ENCODE measurements at places on chromosomes 1 and 21. TPM values are rescaled to one million over a fixed set of nuclear protein-coding genes. Genes with fewer than 3 reads are reported as not detected.
A peak's percentile ranks its signal among the peaks of the same experiment; 100 is the strongest.

DNA sequence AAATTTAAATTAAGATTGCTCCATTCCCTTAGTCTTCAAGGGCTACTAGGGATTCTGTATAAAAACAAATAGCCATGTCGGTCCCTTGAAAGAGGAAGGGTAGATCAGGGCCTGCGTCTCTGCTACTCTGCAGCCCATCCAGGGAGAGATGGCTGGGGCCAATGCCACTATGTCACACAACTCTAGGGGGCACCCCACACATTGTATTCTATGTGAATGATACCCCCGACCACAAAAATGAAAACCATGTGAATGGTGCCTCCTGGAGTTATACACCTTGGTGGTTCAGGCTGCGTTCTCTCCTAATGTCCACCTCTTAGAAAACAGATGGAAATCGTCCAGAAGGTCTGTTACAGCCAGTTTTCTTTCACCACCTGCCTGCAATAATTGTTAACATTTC lies 18.0 kb downstream of the PIK3C2B start:
- DNase-seq: no peak

DNA sequence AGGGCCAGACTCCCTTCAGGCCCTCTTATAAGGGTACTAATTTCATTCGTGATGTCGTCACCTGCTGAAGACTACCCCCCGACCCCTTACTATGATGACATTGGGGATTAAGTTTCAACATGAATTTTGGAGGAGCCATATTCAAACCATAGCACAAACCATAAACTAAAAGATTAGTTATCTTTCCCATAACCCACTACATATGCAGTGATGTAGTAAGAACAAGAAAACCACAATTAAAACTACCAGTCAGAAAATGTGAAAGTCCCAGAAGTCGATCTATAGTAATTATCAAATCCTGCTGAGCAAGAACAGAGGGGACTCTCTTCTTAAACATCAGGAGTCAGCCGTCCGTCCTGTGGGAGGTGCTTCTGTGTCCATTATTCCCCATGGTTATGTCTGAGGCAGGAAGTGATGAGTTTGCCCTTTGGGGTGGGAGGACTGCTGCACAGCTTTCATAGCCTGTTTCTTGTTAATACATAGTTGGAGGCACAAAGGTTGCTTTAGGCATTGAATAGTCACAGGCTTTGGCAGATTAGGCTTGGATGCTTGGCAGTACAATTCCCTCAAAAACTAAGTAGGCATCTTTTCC lies 35.9 kb upstream of the PTGFRN start:
- peak; percentile 69 for DNase-seq

- no peak for DNase-seq
Measured at GRCh38 chr1:11913291-11913690, 12.9 kb downstream of the KIAA2013 start.

DNA sequence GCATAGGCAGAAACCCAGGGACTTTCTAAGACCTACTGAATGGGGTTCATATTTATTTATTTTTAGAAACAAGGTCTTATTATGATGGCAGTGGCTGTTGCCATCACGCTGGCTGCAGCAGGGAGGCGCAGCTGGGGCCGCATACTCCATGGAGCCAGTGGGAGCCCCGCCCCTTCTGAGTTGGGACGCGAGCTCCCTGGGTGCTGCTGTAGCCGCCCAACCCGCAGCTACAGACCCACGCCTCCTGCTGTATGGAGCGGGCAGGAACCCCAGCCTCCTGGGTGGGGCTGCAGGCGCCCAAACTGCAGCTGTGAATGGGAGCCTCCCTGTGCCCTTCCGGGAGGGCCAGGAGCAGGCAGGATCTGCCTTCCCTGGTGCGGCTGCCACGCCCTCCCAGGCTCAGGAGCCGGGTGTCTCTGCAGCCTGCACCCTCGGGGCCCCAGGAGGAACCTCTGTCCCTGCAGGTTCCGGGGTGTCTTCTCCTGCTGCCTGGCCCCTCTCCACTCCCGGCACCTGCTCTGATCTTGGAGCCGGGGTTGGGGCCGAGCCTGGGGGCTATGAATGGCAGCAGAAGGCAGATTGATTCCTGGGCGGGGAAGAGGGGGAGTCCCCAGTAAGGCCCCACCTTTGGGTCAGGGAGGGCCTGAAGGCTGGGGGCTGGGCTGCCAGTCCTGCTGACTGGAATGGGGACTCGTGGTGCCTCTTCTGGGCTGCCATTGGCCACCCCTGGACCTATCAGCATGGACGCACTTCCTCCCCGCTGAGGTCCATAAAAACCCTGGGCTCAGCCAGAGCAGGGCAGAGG lies 66.5 kb upstream of the LRRN2 start:
- DNase-seq: no peak

GRCh38 chr1:14369526-14370213 lies 228.8 kb upstream of the KAZN start:
- DNase-seq: no peak

ELF3 gene
- 0.22 TPM for total RNA-seq

DNA sequence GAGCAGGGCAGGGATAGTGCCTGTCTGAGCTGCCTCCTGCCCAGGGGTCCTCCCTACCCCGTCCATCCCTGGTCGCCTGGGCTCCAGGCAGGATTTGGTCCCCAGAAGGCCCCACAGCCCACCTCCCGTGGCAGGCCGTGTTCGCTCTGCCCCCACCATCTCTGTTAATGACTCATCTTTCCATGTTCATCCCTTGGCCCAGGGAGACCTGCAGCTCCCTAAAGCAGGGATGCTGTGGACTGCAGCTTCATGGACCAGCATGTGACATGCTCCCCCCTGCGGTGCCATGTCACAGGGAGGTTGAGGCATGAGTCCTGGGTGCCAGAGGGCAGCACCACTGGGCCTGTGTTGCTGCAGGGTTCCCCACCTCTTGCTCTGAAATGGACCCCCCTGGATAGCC lies 26.8 kb downstream of the UBASH3A start:
- no peak for DNase-seq

DNA sequence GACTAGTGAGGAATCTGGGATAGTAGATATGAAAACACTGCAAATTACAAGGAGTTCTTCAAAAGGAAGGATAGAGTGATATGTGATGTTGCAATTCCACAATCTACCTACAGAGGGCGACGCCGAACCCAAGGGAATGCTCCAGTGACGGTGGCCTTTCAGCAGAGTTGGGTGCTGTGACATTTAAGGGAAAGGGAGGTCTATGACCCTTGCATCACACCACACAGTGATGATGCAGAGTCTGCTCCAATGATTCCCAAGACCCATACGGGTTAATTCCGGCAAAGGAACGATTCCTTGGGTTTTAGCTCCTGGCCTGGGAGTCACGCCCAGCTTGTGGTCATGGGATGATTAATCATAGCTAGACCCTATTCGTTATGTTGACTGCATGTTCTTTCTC lies 123.0 kb upstream of the IGSF21 start:
- DNase-seq: peak; percentile 13

DNA sequence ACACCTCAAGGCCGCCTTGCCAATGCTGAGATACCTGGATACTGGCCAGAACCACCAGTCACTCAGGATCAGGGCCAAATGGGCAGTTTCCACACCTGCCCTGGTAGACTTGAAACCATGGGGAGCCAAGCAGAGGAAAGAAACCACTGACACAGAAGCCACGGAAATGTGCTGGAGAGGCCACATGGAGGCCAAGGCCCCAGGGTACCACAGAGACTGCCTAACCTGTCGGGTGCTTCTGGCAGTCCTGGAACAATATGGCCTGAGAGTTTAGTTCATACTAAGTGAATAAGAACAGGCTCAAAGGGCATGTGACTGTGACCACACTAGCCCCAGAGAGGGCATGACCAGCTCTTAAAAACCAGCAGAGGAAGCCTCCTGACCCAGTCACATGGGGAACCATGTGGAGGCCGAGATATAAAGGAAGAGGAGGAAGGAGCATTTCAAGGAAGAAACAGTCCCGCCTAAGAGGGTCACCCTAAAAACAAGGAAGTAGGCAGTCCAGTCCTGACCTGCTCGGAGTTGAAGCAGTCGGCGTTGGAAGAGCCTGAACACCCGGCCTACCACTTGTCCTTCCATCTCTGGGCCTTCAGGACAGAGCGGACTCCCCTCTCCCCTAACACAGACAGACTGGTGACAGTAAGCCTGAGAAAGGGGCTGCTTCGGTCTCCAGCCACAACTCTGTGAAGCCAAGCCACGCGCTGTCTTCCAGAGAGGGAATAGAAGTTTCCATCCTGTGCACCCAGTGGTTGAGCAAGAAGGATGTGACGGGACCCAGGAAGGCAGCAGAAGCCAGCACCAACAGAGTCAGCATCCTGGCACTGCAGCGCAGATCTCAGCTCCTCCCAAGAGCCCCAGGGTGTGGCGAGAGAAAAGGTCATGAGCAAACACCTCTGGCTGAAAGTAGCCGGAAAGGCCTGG lies at the start of gene DENND2D:
Gene DENND2D (minus strand): TSS at position 766 of the 921 bp plus-strand sequence. CDS start 187 bp downstream, at position 579.
- DNase-seq: peak; percentile 74

DNA sequence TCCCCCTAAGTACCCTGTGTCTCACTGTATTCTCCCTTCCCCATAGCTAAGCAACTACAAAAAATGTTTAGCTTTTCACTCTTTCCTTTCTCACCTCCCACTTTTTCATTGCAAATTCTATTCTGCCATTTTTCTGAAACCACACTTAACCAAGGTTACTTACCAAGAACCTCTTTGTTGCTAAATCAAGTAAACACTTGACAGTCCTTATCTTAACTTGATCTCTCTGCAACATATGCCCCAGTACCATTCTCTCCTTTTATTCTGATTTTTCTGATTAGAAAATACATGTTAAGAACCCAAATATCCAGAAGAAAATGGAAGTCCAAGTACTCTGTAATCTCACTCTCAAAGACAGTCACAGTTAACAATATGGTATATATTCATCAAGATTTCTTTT lies 16.0 kb downstream of the EVI5 start:
- no peak for DNase-seq

DNA sequence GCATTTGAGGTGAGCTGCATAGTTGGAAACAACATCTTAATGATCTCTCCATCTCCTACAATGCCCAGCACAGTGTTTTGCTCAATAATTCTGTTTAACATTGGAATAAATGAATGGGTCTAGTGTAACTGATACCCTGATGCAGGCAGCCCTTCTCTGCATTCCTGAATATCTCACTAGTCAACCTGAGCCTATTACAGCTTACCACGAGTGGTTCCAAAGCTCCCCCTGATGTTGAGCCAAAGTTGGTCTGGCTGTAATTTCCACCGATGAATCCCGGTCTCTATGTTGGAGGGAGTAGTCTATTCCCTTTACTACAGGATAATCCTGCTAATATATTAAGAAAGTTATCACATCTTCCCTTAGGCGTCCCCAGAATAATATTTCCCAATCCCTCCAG lies 63.8 kb downstream of the ZBTB18 start:
- no peak for DNase-seq

DNA sequence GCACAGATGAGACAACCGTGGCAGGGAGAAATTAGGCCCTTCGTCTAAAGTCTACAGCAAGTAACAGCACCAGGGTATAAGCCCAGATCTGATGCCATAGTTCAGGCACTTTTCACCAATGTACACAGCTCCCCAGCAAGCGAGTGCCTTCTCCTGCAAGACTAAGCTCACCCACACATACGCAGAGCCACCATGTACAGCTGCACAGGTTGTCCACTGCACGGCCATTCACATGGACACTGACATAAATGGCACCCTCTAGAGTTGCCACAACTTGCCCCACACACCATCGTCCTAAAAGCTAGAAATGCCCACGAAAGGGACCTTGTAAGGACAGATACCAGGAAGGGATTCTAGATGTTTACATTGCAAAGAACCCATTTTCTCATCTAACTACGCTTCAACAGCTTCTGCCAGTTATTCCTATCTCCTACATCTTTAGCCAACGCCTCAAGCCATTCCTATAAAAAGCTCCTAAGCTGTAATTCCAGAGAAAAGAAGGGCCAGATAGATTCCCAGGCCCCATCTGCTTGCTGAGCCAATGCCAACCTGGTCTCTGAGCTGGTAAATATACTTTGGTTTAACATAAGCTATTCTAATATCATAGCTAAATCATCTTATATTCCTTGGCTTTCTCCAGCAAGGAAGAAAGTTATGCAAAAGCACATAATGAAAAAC lies 174.0 kb upstream of the KAZN start:
- DNase-seq: no peak

AIRE gene
- total RNA-seq: not detected

SLAMF9 gene
- total RNA-seq: not detected

DNA sequence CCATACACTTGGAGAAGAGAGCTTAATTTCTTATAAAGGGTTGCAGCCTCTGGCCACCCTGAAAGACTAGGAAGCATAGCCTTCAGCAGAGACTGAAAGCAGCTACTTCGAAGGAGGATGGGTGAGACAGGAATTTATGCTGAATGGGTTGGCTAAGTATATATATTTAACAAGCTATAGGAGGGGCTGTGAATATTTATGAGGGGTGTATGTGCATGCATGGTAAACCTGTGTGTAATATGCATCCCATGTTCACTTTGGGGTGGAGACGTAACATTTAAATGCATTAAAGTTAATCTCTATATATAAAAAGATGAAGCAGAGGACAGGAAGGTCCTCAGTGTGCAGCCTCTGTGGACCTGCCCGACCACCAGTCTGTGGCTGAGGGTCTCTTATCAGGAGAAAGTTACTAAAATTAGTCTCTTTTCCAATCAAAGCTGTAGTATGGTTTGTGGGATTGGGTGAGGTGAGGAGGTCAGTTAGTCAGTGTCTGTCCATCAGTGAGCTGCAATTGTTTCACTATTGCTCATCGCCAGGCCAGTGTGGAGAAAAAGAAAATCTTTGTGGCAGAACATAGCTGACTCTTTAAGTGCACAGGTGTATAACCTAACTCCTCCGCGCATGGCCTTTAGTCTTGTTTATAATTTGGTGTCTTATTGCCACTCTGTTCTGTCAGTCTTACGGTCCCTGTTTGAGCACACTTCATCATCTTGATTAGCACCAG lies 35.4 kb upstream of the DSCAM start:
- no peak for DNase-seq

- no peak for DNase-seq
Measured at GRCh38 chr1:100606438-100606837, 68.5 kb downstream of the GPR88 start.

BATF3 gene
- total RNA-seq: 660 TPM

C4BPA gene
- total RNA-seq: not detected

DNA sequence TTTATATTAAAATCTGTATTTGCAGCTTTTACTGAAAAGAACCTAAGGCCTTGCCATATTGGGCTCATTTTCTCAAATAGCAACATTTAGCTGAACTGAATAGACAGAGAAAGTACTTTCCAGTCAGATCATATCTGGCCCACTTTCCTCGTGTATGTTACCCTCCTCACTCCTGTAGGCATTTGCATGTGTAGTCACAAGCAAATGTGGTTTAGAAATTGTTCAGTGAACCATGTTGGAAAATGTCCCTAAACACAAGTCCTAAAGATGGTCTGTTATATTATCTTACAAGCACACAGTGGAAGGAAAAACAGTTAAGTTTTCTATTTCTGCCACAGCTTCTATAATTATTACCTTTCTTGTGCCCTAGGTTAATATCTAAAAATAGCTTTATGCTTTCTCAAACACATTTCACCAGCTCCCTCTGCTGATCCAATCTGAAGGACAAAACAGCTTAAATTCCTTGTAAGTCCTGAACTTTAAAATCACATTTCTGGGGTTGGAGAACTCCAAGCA lies 606 bp upstream of the FMO4 start:
- no peak for DNase-seq

ZNF362 gene
- 16.9 TPM for total RNA-seq

DNA sequence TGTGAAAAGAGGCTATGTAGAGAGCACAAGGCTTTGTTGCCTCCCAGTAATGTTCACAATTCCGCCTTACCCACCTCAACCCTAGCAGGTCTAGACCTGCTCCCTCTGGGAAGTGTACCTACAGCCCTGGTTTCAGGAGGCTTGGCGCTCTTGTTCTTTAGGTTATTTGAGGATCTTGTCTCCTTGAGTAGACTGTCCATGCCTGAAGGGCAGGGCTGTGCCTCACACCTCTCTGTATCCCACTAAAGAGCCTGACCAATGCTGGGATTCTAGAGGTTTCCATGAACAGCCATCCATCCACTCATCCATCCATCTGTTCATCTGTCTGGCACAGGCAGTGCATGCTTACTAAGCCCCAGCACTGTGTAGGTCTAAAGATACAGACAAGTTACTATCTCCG lies 1.0 kb downstream of the RAB7B start:
- DNase-seq: no peak
